ENCODE measurements at places on chromosomes 1 and 21.

GRCh38 chr21:26042181-26042876 lies 128.2 kb downstream of the APP start:
- DNase-seq, result no peak

DNA sequence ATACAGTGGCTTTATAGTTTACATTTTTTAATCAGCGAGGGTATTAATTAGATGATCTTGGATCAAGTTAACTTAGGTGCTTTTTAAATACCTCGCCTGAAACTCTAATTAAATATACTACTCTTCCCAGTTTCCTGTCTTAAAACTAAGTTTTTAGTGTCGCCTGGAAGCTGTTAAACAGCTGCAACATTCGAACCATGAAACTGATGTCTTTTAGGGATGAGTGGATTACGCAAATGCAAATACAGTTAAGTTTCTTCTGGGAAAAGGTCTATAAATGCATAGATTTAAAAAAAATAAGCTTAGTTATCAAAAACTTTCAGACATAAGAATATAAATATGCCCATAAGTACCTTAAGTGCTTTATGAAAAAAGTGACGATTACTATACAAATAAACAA lies 228.3 kb downstream of the PTPRC start:
- no peak for DNase-seq

- DNase-seq, result no peak
Observed at GRCh38 chr1:184826001-184826400, 71.3 kb upstream of the EDEM3 start.

DNA sequence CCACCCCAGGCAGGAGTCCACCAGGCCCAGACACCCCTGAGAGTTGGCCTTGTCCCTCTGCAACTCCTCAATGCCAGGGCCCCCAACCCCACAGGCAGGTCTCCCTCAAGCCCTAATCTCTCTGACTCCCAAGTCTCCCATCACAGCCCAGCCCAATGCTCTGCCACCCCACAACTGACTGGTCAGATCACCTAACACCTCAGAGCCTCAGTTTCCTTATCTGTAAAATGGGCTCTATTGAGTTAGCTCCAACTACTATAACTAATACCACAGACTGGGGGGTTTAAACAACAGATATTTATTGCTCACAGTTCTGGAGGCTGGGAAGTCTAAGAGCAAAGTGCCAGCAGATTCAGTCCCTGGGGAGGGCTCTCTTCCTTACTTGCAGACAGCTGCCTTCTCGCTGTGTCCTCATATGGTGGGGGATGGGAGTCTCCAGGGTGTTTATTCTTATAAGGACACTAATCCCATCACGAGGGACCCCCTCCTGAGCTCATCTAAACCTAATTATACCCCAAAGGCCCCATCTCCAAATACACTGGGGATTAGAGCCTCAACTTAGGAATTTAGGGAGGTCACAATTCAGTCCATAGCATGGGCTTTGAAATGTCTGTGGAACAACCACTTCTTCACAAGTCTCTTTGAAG lies 34.9 kb upstream of the ZC3H12A start:
- DNase-seq, result no peak

- no peak for DNase-seq
Observed at GRCh38 chr1:181202986-181203555, 114.6 kb downstream of the IER5 start.

GRCh38 chr1:84869720-84870119 lies 23.3 kb downstream of the LPAR3 start:
- DNase-seq, result no peak

GRCh38 chr1:153608742-153609584 lies 4.0 kb downstream of the S100A16 start:
- no peak for DNase-seq

DNA sequence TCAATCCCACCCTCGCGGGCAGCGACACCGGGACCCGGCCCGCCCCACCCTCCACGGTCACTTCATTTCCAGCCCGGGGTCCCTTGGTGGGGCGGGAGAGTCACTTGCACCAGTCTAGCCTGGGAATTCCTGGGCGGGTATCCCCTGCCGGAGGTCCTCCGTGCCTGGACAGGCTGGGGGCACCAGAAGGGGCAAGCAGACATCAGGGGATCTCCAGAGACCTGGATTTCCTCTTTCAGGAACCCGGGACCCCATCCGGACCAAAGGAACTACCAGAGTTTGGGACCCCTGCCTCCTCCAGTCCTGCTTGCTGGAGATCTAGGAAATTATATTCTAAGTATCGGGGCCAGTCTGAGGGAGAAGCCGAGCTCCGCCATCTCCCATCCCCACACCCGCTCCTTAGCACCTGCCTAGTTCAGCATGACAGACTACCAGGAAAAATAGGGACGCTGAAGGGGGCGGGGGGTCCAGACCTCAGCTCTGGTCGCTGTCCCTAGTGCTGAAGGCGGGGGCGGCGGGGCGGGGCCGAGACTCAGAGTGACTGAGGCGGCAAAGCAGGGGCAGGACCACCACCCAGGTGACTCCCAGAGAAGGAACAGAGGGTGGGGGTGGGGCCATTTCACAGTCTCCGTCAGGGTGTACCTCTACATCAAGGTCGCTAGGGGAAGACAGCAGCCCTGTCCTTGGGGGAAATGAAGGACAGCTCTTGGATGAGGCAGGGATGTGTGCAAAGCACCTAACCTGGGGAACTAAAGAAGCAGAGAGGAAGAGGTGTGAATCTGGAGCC lies 832 bp downstream of the HCN3 start:
- peak; percentile 43 for DNase-seq

- DNase-seq, result no peak
Observed at GRCh38 chr1:1315435-1315954, 7.1 kb downstream of the PUSL1 start.

DNA sequence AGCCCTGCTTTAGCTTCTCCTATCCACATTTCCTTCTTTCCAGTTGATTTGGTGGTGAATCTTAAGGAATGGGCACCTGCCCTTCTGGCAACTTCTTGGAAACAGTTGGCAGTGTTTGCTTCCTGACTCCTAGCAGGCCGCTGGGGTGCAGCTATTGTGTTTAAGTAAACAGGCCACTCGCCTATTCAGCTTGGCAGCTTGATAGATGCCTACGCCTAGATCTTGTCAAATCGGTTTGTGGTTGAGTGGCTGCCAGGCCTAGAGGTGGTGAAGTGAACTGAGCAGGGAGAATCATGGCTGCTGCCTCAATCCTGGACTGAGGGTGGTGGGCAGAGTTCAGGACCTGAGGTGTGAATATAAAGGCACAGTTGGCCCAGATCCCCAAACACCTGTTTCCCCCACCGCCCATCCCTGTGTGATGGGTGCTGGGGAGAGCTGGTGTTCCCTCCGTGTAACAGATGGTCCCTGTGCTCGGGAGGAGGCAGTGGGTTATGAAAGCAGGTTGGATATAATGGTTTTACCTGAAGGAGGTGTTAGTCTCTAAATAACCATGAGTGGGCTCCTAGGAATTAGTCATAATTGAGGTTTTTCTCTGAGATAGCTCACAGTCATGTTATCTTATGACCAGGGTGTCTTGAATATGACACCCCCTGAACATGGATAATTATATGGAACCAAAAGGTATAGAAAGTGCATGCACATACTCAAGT lies 940 bp upstream of the PLA2G2C start:
- DNase-seq, result no peak

- DNase-seq, result no peak
Observed at GRCh38 chr1:18410407-18410806, 70.3 kb upstream of the KLHDC7A start.

DNA sequence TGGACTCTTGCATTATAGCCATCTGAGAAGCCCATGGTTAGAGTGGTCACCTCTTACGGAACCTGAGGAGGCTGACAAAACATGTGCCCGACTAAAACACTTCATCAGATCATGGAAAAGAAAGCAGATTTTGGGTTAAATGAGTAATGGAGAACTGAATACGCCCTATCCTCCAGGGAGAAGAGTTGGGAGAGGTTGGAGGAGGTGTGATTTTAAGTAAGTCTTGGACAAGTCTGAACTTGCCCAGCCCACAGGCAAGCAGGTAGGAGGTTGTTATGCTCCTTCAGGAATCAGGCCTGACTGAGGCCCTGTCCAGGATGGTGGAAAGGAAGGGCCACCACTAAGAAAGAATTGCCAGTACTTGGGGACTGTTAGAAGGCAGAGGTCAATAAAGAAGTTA lies 255.8 kb downstream of the TGFB2 start:
- no peak for DNase-seq

DNA sequence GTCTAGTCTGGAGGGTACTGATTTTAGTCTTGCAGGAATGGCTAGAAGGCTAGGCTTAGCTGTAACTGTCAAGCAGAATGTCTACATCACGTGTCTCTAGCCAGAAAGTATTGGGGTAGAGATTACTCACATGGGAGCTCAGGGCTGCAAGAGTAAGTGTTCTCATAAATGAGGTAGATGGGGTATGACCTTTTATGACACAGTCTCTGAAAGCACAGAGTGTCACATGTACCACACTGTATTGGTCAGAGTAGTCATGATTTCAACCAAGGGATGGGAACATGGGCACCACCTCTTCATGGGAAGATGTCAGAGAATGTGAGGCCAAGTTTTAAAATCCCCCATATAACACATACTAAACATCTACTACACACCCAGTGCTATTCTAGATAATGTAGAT lies 2.9 kb downstream of the FYB2 start:
- no peak for DNase-seq

- no peak for DNase-seq
Observed at GRCh38 chr1:177238967-177239366, 68.2 kb downstream of the BRINP2 start.

Measured in caudate nucleus (tissue), 63 donors.